ENCODE measurements at places on chromosomes 12 and 14. TPM values are rescaled to one million over a fixed set of nuclear protein-coding genes. Genes with fewer than 3 reads are reported as not detected.
A peak's percentile ranks its signal among the peaks of the same experiment; 100 is the strongest.

The ADCY6 gene
- total RNA-seq: 117 TPM

The CFAP54 gene
- 0.07 TPM for total RNA-seq

The PTHLH gene
- total RNA-seq: 0.25 TPM

The OASL gene
- 0.32 TPM for total RNA-seq

The KIF26A gene
- total RNA-seq: 5.4 TPM

The DEGS2 gene
- 0.37 TPM for total RNA-seq

The BLOC1S1 gene
- 99.8 TPM for total RNA-seq

The LRFN5 gene
- total RNA-seq: 0.80 TPM

The KRT75 gene
- not detected for total RNA-seq

The CELA1 gene
- total RNA-seq: not detected

The SDS gene
- total RNA-seq: 10.5 TPM

DNA sequence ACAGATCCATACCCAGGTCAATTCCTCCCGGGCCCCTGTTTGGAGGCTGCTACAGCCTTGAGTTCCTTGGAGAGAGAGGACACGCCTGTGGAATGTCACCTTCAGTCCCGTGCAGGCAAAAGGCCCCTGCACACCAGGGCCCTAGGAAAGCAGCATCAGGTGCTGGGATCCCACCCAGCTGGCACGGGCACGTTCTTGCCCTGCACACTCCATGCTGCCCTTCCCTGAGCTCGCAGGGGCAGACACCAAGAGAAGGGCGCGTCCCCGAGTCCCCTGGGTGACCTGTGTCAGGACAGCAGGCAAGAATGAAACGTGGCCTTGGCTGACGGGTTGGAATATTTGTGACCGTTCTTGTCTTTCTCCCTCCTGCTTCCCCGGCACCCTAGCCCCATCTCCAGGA is 67.7 kb downstream of the TSPAN11 start:
- peak; percentile 44 for DNase-seq

DNA sequence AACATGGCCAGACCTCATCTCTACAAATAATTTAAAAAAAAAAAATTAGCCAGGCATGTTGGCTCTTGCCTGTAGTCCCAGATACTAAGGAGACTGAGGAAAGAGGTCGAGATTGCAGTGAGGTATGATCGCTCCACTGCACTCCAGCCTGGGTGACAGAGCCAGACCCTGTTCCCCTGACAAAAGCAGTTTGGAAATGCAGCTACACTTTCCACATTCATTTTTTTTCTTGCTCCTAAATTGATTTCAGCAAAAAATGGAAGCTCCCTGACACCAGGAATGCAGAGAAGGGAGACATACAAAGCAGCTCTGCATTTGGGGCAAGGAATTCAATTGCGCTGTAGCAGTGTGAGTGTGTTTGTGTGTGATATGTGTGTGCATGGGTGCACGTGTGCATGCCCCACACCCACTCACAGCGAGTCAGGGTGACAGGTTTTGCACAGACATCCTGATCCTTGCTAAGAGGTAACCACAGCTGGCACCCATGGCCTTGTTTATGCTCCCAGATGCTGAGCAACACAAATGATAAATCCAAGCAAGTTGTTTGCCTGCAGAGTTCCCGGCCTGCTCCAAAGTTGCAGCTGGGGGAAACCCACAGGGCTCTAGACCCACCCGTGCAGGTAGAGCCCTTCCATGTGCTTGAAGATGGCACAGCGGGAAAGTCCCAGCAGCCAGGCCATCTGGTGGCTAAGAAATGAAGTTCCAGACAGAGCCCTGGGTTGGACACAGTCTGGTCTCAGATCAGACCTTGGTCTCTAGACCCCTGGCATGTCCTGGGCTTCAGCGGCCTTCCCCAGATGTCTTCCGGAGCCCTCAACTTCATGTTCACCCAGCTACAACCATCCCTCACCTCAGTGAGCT is 25.9 kb upstream of the BDKRB2 start:
- no peak for DNase-seq

- DNase-seq: no peak
These were observed 874 bp upstream of the RNU6-8 start for GRCh38 chr14:32203928-32204357.

GRCh38 chr12:67794161-67794560 is 145.6 kb downstream of the DYRK2 start:
- DNase-seq: no peak

DNA sequence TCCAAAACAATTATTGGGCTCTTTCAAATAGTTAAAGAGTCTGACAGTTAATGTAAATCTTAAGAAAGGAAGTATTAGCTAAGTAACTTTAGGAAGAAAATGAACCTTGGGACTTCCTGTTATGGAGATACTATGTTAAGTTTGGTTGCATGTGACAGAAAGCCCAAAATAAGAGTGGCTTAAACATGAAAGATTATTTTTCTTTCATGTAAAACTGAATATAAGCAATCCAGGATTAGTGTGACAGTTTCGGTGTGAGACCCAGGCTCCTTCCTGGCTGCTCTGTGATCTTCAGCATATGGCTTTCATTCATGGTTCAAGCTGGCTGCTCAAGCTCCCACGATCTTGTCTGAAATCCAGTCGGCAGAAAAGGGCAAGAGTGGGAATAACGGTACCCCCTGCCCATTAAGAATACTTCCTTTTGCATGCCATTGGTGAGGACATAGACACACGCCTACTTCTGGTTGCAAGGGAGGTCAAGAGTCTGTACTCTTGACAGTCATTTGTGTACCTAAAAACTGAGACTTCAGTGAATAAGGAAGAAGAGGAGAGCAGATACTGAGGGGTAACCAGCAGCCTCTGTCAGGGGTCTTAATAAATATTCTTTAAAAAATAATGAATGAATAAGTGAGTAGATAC is 2.2 kb upstream of the RPAP3 start:
- no peak for DNase-seq

DNA sequence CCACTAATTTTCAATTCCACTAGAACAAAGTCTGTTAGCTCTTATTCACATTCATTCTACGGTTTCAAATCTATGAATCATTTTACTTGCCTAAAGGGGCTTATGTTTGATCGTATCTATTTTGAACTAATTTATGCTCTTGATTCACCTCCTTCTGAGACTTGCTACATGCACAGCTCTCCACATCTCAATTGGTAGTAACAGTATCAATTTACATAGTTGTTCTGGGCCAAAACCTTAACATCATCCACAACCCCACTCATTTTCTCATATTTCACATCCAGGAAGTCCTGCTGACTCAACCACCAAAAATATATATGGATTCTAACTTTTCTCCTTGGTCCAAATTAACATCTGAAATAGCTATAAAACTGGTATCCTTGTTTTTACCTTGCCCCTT is 208.6 kb downstream of the RASSF9 start:
- no peak for DNase-seq

- no peak for DNase-seq
These were observed at the start of gene TMEM63C for GRCh38 chr14:77181603-77182437. TSS of gene TMEM63C (plus strand) at chr14:77181798. CDS start at chr14:77218814, 37,016 bp downstream.

- no peak for DNase-seq
These were observed 21.0 kb downstream of the BTG1 start for GRCh38 chr12:92124689-92125029.

GRCh38 chr12:64042911-64043310 is 179.2 kb downstream of the KICS2 start:
- DNase-seq: no peak

DNA sequence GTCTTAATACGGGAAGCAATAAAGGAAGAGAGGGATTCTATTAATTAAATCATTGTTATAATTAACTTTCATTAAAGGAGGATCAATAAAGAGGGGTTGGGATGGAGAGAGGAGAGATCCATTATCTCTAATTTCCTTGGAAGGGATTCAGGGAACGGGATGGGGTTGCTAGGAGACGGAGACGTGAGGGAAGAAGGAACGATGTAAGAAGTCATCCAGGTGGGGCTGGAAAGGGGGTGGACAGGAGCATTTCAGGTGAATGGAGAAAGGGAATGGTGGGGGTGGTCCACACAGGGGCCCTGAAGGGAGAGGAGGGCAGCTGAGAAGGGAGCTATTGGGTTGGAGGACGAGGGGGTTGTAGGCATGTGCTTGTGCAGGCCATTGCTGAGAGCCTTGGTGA is 17.2 kb downstream of the CALCOCO1 start:
- no peak for DNase-seq

GRCh38 chr14:81716953-81717352 is 183.3 kb upstream of the SEL1L start:
- DNase-seq: no peak

GRCh38 chr14:60025571-60025970 is 66.2 kb upstream of the PCNX4 start:
- DNase-seq: no peak

GRCh38 chr12:98786653-98787052 is 141.6 kb downstream of the APAF1 start:
- no peak for DNase-seq

DNA sequence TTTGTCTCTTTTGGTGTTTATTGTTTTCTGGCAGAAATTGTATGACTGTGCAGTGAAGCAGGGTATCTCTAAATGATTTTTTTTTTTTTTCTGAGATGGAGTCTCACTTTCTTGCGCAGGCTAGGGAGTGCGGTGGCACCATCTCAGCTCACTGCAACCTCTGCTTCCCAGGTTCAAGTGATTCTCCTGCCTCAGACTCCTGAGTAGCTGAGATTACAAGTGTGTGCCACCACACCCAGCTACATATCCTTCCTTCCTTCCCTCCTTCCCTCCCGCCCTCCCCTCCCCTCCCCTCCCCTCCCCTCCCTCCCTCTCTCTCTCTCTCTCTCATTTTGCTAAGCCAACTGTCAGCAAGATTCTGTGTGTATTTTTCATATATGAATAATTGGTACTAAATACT is 94.4 kb downstream of the PPHLN1 start:
- no peak for DNase-seq

GRCh38 chr12:130711756-130712155 is 4.3 kb downstream of the RIMBP2 start:
- peak; percentile 55 for DNase-seq

- DNase-seq: no peak
These were observed 151.5 kb downstream of the MSRB3 start for GRCh38 chr12:65430006-65430405.

- no peak for DNase-seq
These were observed 1.2 kb downstream of the KANSL2 start for GRCh38 chr12:48680861-48681260.

GRCh38 chr12:28955931-28956330 is 193.1 kb upstream of the FAR2 start:
- no peak for DNase-seq

DNA sequence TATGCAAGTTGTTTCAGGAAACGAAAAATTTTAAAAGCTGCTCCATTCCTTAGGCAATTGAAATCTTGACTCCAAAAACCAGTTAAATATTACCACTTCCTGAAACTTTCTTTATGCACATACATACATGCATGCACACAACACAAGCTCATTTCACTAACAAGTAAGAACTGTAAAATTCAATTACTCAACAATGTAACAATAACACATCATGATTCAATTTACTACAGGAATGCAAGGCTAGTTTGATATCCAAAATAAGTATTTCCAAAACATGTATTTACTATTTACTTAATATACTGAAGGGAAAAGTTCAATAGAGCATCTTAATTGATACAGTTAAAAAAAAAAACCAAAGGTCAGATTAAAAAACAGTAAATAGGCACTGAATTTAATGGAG is 19.6 kb downstream of the NAP1L1 start:
- DNase-seq: no peak
